ENCODE measurements at places on chromosomes 7 and 10. TPM values are rescaled to one million over a fixed set of nuclear protein-coding genes. Genes with fewer than 3 reads are reported as not detected.
A peak's percentile ranks its signal among the peaks of the same experiment; 100 is the strongest.

DNA sequence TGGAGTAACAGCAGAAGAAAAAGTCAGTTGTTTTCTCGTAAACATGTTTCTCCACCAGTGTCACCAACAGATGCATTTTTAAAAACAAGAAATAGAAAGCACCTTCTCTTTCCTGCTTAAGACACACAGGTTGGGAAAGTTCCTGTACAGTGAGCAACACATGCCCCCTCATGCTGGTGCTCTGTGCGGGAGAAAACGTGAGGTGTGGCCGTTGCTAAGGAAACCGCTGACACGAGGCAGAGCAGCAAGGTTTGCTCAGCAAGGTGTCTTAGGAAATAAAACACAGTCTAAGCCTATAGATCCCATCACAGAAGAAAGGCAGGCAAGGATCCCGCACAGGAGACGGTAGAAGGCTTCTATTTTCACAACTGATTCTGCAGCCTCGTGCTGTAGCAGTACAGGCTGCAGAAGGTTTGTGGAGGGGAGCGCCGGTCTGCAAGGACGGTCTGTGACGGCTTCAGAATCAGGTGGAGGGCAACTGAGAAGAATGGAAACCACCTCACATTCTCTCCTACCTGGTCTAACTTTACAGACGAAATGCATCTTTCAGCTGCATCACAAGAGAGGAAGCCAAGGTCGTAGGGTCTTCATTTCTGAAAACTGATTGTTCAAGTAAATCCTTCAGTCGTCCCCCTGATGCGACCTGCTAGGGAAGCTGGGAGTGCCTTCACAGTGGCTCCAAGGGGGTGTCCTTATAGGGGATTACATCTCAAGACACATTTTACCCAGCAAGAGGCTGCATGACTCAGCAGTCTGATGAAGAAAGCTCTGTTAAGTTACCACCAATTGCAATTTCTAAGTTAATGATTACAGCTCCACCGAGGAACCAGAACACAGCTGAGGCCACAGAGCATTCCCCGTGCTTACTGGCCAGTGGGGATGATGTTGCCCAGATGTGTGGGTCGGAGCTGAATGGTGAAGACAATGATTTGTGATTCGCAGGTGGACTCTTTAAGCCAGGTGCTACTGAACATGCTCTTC, 150.7 kb upstream of the KLF14 start:
- H3K27ac ChIP-seq, result peak overlapping the region; percentile 44
- peaks cover 4% of the 10 kb centered on the region for H3K4me1 ChIP-seq
- H3K4me3 ChIP-seq, result no peak overlapping the region
- H3K36me3 ChIP-seq, result no peaks in the 10 kb centered on the region

- H3K27me3 ChIP-seq, result no peaks in the 10 kb centered on the region
- no peaks in the 10 kb centered on the region for H3K36me3 ChIP-seq
- no peak for DNase-seq
- no peak overlapping the region for H3K4me3 ChIP-seq
These were observed 12.5 kb upstream of the TMEM72 start for GRCh38 chr10:44898665-44899064.

GRCh38 chr10:81953420-81953819, 78.4 kb downstream of the NRG3 start:
- DNase-seq, result no peak
- no peak overlapping the region for H3K4me3 ChIP-seq
- H3K36me3 ChIP-seq, result no peaks in the 10 kb centered on the region

DNA sequence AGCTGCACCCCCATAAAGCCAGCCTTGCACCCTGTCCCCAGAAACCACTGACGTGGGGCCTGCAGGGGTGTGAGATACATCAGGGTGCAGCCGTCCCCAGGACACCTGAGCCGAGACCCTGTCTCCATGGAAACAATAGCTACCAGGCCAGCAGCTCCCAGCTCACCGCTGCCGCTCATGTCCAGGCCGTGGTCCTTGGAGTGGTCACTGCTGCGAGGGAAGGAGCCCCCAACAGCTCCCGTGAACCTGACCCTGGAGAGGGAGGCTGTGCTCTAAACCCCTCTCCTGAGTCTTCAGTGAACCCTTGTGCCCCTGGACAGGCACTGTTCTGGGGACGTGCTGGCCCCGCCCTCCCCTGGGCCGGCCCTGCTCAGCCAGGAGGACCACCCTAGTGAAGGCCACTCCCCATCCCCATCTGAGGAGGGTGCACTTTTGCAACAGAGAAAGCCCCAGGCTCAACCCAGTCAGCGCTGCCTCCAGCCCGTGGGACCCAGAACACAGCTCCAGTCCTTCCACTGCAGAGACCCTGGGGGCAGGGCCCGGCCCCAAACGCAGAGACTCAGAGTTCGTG, 19.6 kb upstream of the INPP5A start:
- peaks cover 30% of the 10 kb centered on the region for H3K4me1 ChIP-seq
- DNase-seq, result peak; percentile 47
- H3K27me3 ChIP-seq, result no peaks in the 10 kb centered on the region
- H3K4me3 ChIP-seq, result peak overlapping the region; percentile 29

GRCh38 chr7:139854124-139854511, 25.1 kb downstream of the TBXAS1 start:
- no peaks in the 10 kb centered on the region for H3K27me3 ChIP-seq
- H3K27ac ChIP-seq, result no peak overlapping the region
- H3K4me1 ChIP-seq, result no peaks in the 10 kb centered on the region
- DNase-seq, result no peak

- DNase-seq, result no peak
- peak overlapping the region; percentile 10 for H3K27ac ChIP-seq
- H3K4me1 ChIP-seq, result no peaks in the 10 kb centered on the region
- no peaks in the 10 kb centered on the region for H3K36me3 ChIP-seq
- no peaks in the 10 kb centered on the region for H3K27me3 ChIP-seq
These were observed 65.6 kb downstream of the NOD1 start for GRCh38 chr7:30412782-30413504.

The ACSM6 gene
- not detected for total RNA-seq

The NUTM2E gene
- not detected for total RNA-seq

DNA sequence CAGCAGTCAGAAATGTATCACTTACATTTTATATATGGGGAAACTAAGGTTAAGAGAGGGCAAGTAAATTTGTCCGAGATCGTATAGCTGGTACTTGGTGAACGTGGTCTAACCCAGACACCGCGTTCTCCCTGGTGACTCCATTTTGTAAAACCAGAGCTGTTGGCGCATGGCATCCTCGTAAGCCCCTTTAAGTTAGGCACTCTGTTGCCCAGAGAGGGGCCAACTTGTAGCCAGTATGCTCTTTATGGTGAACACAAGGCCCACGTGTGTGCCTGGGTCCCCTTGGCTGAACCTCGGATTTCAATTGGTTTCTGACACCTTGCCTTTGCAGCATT, 39.7 kb upstream of the ZNF518A start:
- H3K4me3 ChIP-seq, result peak overlapping the region; percentile 68
- DNase-seq, result no peak
- H3K36me3 ChIP-seq, result no peaks in the 10 kb centered on the region
- peak overlapping the region; percentile 89 for H3K27ac ChIP-seq
- H3K27me3 ChIP-seq, result no peaks in the 10 kb centered on the region
- no peaks in the 10 kb centered on the region for H3K4me1 ChIP-seq

GRCh38 chr10:25061711-25062449, 45.5 kb downstream of the THNSL1 start:
- peak overlapping the region; percentile 1 for H3K27ac ChIP-seq
- DNase-seq, result no peak
- H3K27me3 ChIP-seq, result no peaks in the 10 kb centered on the region
- no peaks in the 10 kb centered on the region for H3K36me3 ChIP-seq

- no peak for DNase-seq
- no peaks in the 10 kb centered on the region for H3K4me1 ChIP-seq
These were observed 83.4 kb downstream of the SLC25A13 start for GRCh38 chr7:96238474-96238873.

DNA sequence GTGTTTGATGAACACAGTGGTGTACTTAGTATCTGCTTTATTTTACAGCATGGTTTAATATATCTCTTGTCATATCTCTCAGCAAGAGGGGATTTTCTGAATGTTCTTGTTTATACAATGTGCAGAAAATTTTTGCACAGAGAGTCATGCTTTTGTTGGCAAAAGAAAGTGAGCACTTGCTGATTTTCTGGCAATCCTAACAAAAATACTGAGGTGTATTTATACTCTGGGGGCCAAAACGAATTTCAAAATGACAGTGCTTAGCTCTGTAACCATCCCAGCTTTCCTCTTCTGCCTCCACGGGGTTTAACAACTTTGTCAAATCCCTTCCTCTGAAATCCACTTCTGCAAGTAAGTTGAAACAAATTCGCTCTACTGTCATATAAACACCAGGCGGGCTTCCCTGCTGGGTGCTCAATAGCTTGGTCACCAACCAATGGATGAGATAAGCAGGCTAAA, 169.2 kb downstream of the NOC3L start:
- H3K36me3 ChIP-seq, result no peaks in the 10 kb centered on the region
- no peaks in the 10 kb centered on the region for H3K4me1 ChIP-seq
- no peaks in the 10 kb centered on the region for H3K27me3 ChIP-seq
- H3K27ac ChIP-seq, result no peak overlapping the region

The CYP2W1 gene
- total RNA-seq, result not detected
